MG63 (cell line): ENCODE measurements at places on chromosomes 5 and 9. TPM values are rescaled to one million over a fixed set of nuclear protein-coding genes. Genes with fewer than 3 reads are reported as not detected.

Gene EQTN
- not detected in 2 replicates for total RNA-seq

Gene MEIKIN
- not detected in 2 replicates for total RNA-seq

Gene CCDC107
- total RNA-seq = 72.4 and 84.4 TPM in 2 replicates

Gene WWC1
- 15.9 and 38.3 TPM in 2 replicates for total RNA-seq

Gene SLC1A3
- total RNA-seq = 0.03 and 0.37 TPM in 2 replicates

Gene SMIM3
- 85.3 and 98.3 TPM in 2 replicates for total RNA-seq

Gene IGIP
- total RNA-seq = 1.4 TPM in 2 replicates

Gene GPBP1
- total RNA-seq = 37.4 and 55.2 TPM in 2 replicates

Gene SVEP1
- 38.1 and 40.0 TPM in 2 replicates for total RNA-seq

Gene PCDHGA8
- 0.03 and 0.59 TPM in 2 replicates for total RNA-seq

Gene CTNND2
- total RNA-seq = 0.13 TPM in 1 of 2 replicates, not detected in the other

Gene CENPH
- total RNA-seq = 33.6 and 64.3 TPM in 2 replicates

Gene NUTM2G
- total RNA-seq = not detected in 2 replicates

Gene SNCAIP
- total RNA-seq = not detected in 2 replicates

Gene ADAMTS6
- 13.5 and 23.2 TPM in 2 replicates for total RNA-seq

Gene SPINK1
- total RNA-seq = not detected in 2 replicates

Gene IFNK
- total RNA-seq = not detected in 2 replicates

Gene PCDHB7
- 0.46 TPM in 1 of 2 replicates, not detected in the other for total RNA-seq

Gene SPINK6
- total RNA-seq = not detected in 2 replicates

Gene BTNL9
- 0.76 and 0.99 TPM in 2 replicates for total RNA-seq
